ENCODE measurements at places on chromosomes 2 and 18.

DNA sequence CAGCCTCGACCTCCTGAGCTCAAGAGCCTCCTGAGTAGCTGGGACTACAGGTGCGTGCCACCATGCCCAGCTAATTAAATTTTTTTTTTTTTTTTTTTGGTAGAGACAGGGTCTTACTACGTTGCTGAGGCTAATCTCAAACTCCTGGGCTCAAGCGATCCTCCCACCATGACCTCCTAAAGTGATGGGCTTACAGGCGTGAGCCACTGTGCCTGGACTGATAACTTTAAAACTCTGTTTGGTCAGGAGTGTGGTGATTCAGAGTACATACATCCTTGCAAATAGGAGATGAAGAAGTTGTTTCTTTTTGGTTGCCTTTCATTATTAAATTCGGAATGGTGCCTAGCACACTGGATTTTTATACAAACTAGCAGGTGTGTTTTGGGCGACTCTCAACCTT is 73.0 kb downstream of the LTBP1 start:
- no peak for DNase-seq

- DNase-seq = no peak
Measured at GRCh38 chr2:155690785-155691184, 641.7 kb downstream of the NR4A2 start.

GRCh38 chr2:6968319-6969100 is 51.3 kb downstream of the RNF144A start:
- DNase-seq = no peak

DNA sequence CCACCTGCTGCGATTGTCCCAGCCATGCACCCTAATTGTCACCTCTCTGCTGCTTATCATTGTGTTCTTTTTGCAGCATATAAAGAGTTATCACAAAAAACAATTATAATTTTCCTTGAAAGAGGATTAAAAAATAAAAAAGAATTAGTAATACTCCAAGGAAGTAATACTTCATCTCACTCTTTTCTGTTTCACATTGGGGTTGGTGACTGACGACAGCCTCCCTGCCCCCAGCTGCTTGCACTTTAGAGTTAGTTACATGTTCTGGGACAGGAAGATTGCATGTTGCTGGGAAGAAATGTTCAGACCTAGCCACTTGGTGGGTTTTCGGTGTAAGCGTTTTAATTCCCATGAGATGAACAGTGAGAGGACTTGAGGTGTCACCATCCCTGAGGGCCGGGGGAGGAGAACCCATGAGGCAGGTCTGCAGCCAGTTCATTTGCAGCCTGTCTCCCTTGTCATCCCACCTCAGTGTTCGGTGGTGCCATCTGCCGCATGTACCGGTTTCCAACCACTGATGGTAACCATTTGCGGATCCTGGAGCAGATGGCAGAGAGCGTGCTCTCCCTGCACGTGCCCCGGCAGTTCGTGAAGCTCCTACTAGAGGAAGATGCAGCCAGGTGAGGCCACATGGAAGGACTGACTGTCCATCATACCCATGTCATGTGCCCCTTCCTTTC is 69.1 kb downstream of the COA5 start:
- DNase-seq = no peak

DNA sequence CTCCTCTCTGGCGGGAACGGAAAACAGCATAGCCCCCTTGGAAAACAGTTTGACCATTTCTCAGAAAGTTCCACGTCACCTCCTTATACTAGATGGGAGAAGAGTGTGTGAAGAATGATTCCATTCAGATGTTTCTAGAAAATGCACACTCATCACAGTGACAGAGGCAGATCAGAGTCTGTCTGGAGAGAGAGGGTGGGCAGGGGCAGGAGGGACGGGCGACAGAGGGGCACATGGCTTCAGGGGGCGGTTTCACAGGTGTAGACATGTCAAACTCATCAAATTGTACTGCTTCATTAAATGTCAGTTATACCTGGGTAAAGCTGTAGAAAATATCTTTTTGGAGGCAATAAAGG is 88.8 kb upstream of the TAF1B start:
- no peak for DNase-seq

- DNase-seq = no peak
Measured at GRCh38 chr2:126878601-126879000, 20.1 kb upstream of the TEX51 start.

- DNase-seq = no peak
Measured at GRCh38 chr2:18831916-18832510, 242.6 kb upstream of the NT5C1B start.

- DNase-seq = no peak
Measured at GRCh38 chr2:168775837-168776236, 26.6 kb upstream of the NOSTRIN start.

GRCh38 chr2:240742602-240743095 is 51.0 kb downstream of the AQP12A start:
- DNase-seq = no peak

GRCh38 chr18:74748809-74749208 is 151.1 kb downstream of the ZNF407 start:
- DNase-seq = no peak

DNA sequence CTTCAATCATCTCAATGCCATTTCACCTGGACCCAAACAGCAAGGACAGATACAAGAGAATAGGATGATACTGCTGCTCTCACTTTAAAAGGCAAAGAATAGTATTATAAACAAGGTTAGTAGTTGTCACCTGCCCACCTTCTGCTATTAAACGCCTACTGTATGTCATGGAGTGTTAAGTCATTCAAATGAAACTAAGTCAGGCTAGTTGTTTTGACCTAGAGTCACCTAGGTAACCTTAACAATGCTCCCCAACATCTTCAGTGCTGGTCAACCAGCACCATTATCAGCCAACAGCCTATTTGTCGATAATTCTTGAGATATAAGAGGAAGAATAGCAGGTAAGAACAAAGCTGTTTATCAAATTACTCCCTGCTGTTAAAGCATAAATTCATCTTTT is 39.2 kb downstream of the TRIP12 start:
- no peak for DNase-seq

DNA sequence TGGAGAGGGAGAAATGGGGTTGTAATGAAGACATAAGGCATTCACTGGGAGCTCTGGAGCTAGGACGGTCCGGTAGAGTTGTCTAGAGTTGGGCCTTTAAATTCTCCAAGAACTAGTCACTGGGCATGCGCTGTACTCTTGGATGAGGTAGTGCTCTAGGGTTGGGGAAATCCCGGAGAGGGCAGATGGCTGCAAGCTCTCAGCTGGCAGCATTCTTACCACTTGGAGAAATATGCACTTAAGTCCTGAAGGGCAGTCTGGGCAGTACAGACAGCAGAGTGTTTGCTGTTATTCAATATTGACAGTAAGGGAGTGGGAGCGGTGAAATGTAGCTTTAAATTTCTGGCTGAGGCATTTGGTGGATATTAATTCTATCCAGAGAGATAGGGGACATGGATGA is 214.6 kb downstream of the RDH14 start:
- DNase-seq = no peak

Data from stimulated activated CD4-positive, alpha-beta T cell treated with anti-CD3 and anti-CD28 coated beads, TNF-alpha, amount 100 ng/mL, for 1 hour (primary cell).